ENCODE measurements at places on chromosomes 7 and 10.

DNA sequence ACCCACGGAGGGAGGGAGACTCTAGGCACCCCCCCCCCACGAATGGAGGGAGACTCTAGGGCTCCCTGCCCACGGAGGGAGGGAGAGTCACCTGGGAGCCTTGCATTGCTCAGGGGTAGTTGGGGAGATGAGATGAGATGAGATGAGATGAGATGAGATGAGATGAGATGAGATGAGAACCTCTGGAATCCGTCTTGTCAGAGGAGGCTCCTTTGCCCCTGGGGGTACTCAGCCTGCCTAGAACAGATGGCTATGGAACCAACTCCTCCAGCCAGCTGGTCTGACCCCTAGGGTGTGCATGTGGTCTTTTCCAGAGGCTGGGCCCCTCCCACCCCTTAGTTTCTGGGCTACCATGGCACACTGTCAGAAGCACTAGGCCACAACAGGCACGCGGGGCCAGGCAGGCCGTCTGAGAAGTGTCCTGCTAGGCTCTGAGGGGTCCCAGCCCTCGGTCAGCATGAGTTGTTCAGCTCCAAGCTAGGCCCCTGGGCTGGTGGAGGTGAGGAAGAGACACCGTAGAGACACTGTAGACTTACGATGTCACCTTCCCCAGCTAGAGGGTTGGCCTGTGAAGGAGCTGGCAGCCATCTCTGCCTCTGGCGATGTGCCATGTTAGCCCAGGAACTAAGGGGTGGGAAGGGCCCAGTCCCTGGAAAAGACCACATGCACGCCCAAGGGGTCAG lies 8.8 kb downstream of the TSPAN15 start:
- DNase-seq: no peak

GRCh38 chr10:99532687-99533495 lies at the start of gene NKX2-3:
Gene NKX2-3, plus strand, starts transcription at chr10:99532942. Its CDS starts 190 bp downstream, at chr10:99533132.
- DNase-seq: peak; percentile 29

DNA sequence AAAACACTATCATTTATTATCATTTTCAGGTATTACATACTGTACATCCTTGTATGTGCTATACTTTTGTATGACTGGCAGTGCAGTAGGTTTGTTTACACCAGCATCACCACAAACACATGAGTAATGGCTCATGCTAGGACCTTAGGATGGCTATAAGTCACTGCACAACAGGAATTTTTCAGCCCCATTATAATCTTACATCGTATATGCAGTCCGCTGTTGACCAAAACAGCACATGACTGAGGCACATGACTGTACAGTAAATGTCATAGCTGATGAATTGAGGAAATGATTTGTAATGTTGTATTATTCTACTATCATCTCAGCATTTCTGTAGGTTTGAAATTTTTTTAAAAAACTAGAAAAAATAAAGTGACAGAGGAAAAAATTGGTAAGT lies 38.6 kb downstream of the BPGM start:
- DNase-seq: no peak

DNA sequence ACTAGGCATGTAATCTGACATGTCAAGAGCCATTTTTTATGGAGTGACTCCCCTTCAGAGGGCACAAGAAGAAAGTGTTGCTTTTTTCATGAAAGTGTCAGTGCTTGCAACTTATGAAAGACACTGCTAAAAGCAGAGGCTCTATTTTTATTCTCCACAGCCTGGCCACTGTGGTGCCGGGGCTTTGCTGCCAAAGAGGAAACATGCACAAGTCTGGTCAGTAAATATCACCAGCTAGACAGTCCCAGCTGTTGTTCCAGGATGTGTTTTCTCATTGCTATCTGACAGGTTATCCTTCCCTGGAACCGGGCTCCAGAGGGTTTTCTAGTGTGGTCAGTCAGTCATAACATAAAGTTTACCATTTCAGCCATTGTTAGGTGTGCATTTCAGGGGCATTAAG lies 180.7 kb upstream of the PITRM1 start:
- no peak for DNase-seq

DNA sequence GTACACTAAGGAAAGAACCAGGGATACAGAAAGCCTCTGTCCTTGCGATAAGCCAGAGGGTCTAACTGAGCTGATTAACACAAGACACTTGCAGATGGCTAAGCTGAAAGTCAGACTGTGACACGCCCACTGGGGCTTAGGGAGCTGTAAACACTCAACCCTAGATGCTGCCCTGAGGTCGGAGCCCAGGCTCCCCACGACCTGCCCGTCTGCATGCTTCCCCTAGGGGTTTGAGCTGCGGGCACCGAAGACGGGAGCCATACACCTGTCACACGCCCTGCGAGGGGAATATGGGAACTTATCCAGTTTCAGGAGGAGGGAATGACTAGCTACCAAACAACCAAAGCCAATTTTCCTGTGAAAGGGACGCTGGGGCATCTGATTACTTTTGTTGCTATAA lies 96.0 kb downstream of the HTR5A start:
- no peak for DNase-seq

DNA sequence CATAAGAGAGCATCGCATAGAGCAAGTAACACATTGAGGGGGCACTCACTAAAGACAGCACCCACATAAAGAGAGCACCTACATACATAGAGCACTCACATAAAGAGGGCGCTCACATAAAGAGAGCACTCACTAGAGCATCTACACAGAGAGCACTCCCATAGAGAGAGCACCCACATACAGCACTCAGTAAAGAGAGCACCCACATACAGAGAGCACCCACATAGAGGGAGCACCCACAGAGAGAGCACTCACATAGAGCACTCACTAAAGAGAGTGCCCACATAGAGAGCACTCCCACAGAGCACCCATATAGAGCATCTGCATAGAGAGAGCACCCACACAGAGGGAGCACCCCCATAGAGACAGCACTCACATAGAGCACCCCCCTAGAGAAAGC lies 47.8 kb downstream of the INSIG1 start:
- no peak for DNase-seq

DNA sequence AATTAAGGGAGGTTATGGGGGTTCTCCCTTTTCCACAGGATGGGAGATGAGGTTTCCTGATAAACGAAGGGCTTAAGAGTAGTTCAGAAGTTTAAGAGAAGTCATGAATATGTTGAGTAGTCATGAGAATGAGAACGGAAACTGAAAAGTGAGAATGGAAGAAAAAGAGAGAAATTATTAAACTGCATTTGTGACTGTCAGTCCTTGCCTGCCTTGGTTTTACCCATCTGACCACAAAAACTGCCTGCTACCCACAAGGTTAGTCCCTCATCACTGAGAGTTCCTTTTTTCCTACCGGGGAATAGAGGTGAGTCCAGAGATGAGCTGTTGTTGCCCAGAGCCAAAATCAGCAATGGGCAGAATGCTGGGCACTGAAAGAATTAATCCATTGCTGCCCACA lies 174.1 kb upstream of the BET1 start:
- DNase-seq: no peak

All from thymus (tissue), 14 donors.